Activated gamma-delta T cell treated with Interleukin-2 at 50 U/mL for 16 hours (primary cell): ENCODE measurements at places on chromosomes 6 and 20.

DNA sequence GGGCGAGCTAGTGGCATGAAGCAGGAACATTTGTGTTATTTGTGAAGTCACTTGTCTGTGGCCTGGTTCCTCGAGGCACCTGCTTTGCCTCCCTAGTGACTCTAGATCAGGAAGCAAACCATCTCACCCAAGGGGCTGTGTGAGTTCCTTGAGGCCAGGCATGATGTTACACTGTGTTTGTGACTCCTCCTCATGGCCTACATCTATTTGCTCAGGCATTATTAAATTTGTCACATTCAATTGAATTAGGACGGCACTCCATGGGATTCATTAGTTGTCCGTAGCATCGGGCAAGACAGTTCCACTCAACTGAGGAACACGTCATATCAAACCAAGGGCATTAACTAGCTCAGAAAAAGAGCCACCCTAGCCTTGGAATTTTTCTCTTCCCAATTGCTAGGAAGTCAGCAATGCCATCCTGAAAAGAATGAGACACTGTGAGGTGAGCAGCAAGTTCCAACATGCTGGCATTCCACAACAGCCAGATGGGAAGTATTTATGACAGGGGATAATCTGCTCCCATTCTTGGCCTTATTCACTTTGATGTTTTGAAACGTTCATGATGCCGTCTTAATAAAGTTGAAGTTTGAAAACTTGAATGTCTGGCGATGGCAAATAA is 17.2 kb downstream of the TMEM200A start:
- DNase-seq: no peak

GRCh38 chr6:147434516-147434915 is 74.0 kb upstream of the SAMD5 start:
- DNase-seq: no peak

GRCh38 chr6:113829696-113830045 is 27.5 kb upstream of the MARCKS start:
- no peak for DNase-seq

GRCh38 chr6:143009851-143010250 is 50.8 kb upstream of the AIG1 start:
- DNase-seq: no peak

- no peak for DNase-seq
Measured at GRCh38 chr6:41840326-41840725, 52.8 kb downstream of the TOMM6 start.

- no peak for DNase-seq
Measured at GRCh38 chr6:134138226-134138975, 86.0 kb upstream of the SLC2A12 start.

DNA sequence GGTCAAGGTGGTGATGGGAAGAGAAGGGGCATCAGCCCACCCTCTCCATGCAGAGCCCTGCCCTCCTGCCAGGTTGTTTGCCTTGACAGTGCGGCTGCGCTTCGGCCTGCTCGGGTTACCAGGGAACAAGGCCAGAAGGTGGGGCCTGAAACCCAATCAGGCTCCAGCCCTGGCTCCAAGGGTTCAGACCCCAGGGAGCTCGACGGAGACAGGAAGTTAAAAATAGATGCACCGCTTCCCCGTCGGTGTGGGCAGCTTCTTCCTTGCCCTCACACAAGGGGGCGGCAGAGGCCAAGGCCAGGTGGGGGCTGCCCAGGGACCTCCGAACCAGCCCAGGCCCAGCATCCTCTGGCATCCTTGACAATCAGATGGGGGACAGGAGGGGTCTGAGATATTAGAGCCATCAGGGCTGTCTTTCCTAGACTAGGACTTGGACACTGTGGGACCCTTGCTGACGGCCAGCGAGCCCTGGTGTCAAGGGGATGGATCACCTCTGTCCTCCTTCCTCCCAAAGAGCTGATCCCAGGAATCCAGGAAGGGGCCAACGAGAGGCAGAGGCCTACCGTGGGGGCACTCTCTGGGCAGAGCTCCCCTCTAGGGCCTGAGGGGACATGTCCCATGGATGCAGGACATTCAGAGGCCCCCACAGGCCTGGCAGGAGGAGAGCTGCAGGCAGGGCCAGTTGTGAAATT is 65.2 kb downstream of the RIPOR3 start:
- DNase-seq: no peak

- DNase-seq: no peak
Measured at GRCh38 chr6:87945181-87945580, 102.5 kb upstream of the SPACA1 start.

DNA sequence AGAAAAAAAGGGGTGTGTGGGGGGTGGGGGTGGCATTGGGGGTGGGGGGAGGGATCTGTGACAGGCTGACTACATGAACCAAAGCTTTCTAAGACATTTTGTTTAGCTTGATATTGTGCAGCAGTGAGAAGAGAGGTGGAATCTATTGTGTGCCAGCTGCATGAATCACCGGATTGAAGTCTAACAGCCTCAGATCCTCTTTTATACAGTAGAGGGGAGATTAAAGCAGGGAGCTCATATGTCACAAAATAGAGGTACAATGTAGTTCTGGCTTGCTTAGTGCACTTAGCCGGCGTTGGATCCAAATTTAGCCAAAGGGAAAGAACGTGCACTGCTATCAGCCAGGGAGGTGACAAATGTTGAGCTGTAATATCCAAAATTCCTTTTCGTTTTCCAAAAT is 404.2 kb upstream of the CITED2 start:
- DNase-seq: no peak

DNA sequence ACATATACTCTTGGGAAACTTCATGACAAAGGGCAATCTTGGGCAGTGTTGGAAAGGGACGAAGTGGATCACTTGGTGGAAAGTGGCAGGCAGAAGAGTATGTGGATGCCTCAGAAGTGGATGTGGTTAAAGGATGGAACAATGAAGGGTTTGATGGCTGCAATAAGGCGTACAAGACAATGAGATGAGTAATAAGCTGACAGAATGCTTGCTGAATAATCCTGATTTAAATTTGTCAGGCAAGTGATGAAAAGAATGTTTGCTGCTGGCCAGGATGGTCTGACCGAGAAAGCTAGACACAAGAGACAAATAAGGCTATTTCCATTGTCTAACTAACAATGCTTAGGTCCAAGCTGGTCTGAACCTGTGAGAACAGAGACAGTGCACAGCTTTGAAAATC is 61.6 kb upstream of the CEP85L start:
- no peak for DNase-seq

DNA sequence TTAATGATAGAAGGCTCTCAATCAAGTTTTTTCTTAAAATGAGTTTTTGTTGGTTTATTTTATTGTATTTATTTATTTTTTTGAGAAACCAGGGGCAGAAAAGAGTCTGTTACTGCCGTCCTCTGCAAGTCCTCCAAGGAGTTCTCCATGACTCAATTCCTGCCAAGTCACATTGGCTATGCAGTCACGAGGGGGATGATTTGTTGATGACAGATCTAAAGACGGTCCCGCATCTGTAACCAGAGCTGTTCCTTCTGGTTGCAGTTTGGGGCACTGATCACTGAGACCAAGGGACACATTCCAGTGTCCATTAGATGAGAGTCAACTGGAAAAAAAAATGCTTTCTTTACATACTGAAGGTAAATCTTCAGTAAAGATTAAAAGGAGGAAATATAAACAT is 13.9 kb upstream of the TSHZ2 start:
- DNase-seq: no peak

DNA sequence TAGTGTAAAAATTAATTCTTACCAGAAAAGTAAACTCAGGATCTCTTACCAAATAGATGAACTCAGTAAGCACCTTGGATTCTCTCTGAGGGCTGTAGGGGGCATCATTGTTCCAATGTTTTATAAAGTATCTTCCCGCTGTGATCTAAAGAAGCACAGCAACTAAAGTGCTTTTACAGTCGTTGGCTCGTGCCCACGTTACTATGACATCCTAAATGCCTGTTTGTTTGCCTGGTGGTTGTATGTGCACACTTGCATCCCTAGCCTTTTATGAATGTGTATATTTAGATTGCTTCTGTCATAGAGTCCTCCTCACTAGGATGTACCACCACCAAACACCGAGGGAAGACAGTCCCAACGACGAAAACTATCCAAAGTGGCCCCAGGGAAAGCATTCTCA is 34.5 kb downstream of the SLX4IP start:
- no peak for DNase-seq

- DNase-seq: no peak
Measured at GRCh38 chr20:64025826-64026412, 10.1 kb upstream of the C20orf204 start.

DNA sequence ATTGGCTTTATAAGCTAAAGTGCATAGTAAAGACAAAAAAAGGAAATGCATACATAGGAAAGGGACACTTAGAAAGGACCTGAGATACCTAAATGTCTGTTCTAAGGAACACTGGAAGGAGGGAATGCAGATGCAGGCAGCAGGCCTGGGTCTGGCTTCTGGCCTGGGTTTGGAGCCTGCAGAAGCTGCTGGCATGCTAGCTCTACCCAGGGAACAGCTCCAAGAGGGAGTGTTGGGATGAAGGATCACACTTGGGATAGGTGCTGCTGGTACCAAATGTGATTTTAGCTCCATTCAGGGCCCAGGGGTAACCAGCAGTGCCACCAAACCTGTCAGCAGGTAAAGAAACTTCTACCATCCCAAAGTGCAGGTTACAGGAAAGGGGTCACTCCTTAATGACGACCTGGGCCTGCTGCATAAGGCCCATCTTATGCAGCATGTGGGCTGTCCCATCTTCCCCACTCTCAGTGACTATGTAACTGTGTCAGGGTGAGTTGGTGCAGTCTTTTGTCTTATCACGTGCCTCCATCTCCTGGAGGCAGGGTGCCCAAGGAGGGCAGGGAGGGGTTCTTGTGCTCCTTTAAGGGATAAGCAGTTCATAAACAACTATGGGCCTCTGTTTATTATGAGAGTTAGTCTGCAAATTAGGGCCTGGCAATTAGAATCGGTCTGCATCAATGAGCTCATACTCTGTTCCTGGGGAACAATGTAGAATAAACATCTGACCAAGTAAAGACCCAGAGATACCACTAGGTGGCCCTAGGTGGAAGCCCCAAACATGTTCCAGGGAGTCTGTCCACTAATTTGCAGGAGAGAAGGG is 26.9 kb downstream of the DDX27 start:
- DNase-seq: no peak

DNA sequence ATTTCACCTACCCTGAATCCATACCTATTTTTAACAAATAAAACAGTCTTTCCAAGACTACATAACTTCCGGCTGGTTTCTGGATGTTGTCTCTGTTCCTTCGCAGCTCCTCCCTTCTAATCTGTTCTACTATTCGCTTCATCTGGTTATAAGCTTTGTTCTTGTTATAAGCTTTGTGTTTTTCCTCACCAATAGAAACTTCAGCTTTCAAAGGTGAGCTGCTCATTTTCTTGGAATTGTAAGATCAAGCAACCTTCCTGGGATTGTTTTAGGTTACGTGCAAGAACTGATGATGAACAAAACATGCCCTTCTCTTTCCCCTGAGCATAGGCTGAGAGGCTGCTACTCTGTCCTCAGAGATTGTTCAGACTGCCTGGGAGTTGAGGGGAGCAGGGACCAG is 2.1 kb downstream of the GFOD1 start:
- no peak for DNase-seq

- DNase-seq: no peak
Measured at GRCh38 chr6:31268369-31268765, 3.5 kb downstream of the HLA-C start.

GRCh38 chr20:37995856-37996605 is 37.2 kb downstream of the TTI1 start:
- no peak for DNase-seq

DNA sequence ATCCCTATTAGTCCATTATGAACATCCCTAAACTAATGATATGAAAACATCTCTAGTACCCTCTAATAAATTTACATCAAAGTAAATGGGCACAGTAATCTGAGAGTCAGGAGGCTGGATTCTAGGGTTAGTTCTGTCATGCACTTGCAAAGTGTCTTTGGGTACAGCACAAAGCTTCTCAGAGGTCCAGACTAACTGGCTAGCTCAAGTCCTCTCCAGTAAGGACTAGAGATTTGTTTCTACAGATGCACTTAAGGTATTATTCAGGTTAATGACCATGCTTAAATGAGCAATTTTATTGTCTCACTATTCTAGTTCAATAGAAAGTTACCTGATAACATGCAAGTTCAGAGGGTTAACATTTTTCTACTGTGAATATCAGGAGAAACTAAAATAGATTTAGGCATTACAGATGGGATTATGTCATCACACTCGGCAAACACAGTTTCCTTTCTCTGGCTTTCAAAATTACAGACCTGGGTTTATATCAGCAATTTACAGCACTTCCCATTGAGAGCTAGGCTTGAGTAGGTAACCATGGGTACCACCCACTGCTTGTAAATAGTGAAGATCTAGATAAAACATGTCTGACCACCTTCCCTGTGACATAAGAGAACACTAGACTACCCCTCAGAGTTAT is 402.9 kb upstream of the RUNX2 start:
- peak; percentile 10 for DNase-seq
